ENCODE measurements at places on chromosomes 7 and 10.

DNA sequence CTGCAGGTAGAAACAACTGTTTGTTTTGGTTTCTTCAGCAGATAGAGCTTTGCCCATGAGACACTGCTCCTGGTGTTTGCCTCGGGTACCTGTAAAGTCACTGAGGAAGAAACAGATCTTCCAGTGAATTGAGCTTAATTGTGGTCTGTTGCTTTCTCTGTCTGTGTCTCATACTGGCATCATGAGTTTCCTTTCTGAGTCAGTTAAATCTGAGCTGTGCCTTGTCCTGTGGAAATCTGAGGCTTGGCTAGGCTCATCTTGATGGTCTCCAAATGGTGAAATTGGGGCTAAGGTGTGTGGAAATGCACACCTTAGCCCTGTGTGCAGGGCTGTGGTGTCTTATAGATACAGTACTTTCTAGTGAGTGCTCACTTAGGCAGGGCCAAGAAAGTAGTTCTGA is 67.4 kb downstream of the GBF1 start:
- DNase-seq: no peak

DNA sequence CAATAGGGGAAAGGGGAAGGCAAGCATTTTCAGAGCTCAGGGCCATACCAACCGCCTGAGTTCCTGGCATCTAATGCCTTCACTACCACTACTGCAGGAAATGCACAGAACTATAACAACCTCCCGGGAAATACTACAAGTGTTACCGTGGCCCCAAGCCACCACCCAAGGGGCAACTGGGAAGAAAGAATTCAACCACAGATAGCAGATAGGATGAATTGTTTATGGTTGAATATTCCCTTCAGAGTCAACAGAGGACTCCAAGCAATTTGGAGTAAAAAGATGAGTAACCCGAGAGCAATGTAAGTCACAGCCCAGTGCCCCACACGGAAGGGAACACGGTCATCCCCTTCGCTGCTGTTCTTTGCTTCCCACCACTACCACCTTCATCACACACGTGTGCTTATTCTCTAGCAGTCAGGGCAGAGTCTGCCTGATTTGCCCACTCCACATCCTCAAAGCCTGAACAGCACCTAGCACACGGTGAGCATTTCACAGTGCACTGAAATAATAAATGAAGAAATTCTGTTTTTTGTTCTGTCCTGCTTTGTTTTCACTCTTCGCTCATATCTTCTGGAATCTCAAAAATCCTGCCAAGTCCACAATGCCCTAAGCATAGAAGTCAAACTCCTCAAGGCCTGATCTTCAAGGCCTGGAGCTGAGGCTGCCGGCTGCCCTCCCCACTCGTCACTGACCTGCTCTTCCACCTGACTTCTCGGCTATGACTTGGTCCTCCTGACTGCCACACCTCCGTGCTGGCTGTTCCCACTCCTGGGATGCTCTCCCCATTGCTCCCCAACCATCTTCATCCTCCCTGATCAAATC is 221.1 kb downstream of the KCNMA1 start:
- no peak for DNase-seq

DNA sequence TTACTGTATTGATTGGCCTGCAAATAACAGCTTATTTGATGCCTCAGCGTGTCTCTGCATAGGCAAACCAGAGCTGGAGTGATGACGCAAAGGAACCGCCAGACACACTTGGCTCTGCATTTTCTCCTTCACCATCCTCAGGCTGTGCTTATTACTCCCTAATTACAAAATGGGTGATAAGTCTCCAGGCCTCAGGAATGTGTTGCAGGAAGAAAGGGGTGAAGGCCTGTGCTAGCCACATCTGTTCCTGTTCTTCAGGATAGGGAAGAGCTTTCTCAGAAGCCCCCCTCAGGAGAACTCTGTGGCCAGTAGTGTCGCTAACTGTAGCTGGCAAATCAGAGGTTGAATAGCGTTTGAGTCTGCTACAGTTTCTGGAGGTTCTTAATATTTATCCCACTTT is 5.1 kb downstream of the TDRD1 start:
- DNase-seq: no peak

- DNase-seq: no peak
Measured at GRCh38 chr10:63976538-63976937, 455.3 kb downstream of the REEP3 start.

DNA sequence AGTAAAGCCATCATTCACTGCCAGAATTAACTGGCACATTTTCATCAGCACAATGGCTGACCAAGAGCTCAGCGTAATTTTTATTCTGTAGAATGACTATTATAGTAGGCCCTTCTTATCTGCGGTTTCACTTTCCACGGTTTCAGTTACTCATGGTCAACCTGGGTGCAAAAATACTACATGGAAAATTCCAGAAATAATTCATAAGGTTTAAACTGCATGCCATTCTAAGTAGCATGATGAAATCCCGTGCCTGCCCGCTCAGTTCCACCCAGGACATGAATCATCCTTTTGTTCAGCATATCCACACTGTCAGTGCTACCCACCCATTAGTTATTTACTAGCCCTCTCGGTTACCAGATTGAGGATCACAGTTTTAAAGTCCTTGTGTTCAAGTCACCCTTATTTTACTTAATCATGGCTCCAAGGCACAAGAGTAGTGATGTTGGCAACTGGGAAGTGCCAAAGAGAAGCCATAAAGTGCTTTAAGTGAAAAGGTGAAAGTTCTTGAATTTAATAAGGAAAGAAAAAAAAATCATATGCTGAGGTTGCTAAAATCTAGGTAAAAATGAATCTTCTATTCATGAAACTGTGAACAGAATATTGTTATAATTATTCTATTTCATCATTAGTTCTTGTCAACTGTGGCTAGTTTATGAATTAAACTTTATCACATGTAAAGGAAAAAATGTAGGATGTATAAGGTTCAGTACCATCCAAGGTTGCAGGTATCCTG is 204.9 kb downstream of the DOCK4 start:
- no peak for DNase-seq

- no peak for DNase-seq
Measured at GRCh38 chr7:99557196-99557607, 1.2 kb upstream of the ZNF655 start.

- no peak for DNase-seq
Measured at GRCh38 chr10:12981570-12981969, 19.9 kb downstream of the CCDC3 start.

- no peak for DNase-seq
Measured at GRCh38 chr10:71242622-71243009, 30.2 kb downstream of the UNC5B start.

GRCh38 chr7:132255898-132256297 is 320.4 kb downstream of the PLXNA4 start:
- DNase-seq: no peak

DNA sequence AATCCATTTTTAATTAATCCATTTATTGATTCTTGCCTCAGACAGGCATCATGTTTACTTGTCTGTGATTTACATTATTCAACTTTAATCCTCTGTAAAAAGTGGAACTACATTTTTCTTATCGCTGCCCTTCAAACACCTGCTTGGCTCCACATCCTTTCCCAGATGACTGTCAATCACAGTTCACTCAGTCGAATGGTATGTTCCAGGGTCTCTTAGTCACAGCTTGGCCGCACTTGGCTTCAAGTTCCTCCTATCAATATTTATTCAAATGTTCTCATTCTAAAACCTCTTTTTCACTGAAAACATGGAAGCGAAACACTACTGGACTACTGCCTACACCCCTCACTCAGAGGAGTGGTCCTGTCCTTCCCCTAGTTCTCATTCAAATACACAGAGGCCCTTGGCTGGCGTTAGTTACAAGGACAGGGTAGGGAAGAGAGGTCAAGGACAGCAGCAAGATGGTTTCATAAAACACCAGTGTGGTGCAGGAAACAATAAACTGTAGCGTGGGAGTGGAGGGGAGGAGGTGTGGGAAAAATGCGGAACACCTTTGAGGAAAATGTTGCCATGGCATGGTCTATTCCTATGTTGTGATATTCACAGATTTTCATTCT is 143.2 kb downstream of the USP6NL start:
- no peak for DNase-seq
